ENCODE measurements at places on chromosomes 7 and 10.

DNA sequence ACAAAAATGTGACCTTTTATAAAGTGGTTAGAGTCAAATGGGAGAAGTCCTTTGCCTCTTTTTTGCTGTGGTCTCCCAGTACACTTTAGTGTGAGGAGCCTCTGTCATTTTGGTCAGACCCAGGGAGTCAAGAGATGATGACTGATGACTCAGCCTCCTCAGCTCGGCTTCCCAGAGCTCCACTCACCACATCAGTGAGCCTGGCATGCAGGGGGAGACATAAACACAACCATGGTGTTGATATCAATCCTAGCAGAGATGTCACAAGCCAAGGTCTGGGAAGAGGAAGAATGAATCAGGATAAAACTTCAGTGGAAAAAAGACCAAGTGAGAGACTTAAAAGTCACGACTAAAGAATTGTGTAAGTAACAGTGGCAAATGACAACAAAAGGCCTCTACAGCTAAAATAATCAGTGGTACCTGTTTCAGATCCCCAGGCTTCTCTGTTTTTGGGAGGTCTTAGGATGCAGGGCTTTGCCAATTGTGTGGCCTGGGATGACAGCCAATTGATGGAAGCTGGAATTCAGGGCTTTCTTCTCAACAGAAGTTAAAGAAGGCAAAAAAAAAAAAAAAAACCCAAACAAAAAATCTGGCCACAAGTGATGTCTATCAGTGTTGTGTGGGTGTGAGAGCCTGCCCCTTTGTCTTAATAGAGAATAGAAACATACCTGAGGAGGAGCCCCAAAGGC, 50.2 kb downstream of the TFAM start:
- no peak for DNase-seq

DNA sequence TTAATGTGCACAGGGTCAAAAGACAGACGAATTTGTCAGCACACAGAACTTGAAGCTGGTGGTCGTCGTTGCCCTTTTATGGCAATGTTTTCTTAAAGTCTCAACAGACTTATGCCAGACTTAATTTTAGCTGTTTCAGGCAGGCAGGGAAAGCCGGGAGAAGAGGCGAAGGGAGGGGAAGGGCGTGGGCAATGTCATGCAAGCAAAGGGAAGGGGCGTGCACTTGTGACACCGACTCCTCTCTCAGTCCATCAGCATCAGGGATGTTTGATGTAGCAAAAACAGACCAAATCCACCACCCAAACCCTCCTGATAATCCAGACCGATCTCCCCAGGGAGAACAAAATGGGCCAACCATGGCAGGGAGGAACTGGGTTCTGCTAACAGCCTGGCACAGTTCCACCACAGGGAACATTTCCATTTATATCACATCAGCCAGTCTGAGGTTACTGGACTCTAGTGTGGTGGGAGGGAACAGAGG, 118.1 kb upstream of the RHEB start:
- no peak for DNase-seq

GRCh38 chr10:79148452-79149344, 79.9 kb downstream of the ZMIZ1 start:
- DNase-seq, result no peak

GRCh38 chr10:50510517-50511473, 113.0 kb downstream of the SGMS1 start:
- no peak for DNase-seq

GRCh38 chr7:29269935-29270334, 75.4 kb downstream of the CHN2 start:
- DNase-seq, result no peak

- no peak for DNase-seq
Observed at GRCh38 chr7:27091941-27092818, 3.6 kb downstream of the HOXA1 start.

DNA sequence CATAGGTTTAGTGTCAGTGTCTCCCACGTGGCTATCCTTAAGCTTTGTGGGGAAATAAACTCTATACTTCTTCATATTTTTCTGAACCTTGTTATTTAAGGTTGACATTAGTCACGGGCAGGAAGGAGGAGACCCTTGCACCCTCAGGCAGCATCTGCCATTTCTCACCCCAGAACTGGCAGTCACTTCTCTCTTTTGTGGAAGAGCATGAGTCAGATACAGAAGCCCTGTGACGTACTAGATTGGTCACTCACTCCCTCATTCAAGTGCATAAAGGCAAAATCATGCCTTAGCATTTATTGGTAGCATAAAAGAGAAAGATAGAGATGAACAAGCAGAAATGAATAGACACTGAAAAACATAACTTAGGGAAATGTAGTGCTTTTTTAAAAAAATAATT, 206.0 kb upstream of the MDFIC start:
- DNase-seq, result no peak

- DNase-seq, result no peak
Observed at GRCh38 chr7:106795084-106795876, 69.8 kb upstream of the PIK3CG start.

GRCh38 chr10:7339510-7339909, 71.3 kb downstream of the SFMBT2 start:
- no peak for DNase-seq

DNA sequence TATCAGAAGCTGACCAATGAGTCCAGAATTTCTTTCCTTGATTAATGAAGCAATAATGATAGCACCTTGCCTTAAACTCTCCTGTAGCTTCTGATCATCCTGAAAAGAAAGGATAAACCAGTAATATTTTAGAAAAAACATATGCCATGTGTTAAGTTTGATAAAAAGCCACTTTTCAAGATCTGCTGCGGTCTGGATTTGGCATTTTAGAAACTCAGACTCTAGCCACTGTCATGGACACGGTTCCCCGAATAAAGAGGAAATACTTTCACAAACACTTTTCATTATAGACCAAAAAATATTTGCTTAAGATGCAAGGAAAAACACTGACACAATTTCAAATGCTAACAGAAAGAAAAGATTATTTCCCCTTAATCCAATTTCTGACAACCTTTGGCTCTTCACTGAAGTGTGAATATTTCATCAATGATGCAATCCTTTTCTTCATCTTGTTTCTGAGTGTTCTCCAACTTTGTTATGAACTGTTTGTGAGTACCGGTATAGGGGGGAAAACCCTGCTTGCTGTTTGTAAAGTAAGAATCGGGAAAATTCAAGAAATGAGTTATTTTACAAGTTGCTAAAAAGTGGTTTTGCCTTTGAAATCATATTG, 329.5 kb downstream of the CRPPA start:
- DNase-seq, result no peak

DNA sequence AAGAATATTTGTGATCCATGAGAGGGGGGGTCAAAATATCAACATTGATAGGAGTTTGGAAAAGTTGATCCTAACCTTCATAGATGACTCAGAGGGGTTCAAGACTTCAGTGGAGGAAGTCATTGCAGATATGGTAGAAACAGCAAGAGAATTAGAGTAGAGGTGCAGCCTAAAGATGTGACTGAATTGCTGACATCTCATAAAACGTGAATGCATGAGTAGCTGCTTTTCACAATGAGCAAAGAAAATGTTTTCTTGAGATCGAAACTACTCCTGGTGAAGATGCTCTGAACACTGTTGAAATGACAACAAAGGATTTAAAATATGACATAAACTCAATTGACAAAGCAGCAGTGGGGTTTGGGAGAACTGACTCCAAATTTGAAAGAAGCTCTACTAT, 700.7 kb upstream of the FZD8 start:
- DNase-seq, result no peak

DNA sequence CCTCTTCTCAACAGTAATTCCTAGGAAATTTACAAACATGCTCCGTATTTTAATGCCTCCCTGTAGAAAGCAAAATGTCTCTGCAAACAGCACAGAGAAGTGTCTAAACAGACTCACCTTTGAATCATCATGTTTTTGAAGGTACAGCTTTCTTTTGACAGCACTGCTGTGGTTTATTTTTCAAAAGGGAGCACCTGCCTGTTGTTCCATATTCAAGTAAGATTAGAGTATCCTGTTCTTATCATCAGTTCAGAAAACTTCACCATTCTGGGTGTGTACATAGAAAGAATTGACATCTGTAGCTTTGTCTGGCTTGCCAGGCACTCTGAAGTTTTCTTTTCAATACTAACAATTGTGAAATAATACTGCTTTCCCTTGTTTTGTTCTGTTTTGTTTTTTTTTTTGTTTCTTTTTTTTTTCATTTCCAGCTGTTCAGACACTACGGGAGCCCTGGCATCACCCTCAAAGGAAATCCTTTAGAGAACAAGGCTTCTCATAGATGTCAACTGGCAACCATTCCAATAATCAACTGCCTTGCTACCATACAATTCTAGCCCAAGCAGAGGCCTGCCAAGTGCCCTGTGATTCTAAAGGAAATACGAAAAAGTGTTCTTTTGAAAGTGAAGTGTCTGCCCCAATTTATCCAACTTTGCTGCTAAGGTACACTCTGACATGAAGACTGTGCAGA, 275.9 kb downstream of the PRPF18 start:
- no peak for DNase-seq

- DNase-seq, result no peak
Observed at GRCh38 chr10:129912166-129912917, 51.7 kb downstream of the EBF3 start.
